ENCODE measurements at places on chromosomes 2 and 18.

DNA sequence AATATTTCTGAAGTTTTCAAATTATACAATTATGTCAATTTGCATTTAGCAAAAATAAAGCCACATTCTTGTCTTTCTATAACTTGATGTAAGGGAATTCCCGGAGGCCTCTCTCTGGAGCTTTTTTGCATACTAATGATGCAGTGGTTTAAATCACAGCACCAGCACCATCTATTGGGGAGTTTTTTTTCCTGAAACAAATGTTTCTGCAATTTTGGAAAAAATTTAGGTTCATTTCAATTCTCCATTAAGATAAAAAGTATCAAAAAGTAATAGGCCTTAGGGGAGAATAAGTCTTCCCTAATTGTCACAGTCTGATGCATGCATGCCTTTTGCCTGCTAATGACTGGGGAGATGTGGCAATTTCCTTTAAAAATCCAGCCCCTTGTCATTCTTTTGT, 13.5 kb downstream of the CBLN2 start:
- DNase-seq = no peak

GRCh38 chr2:26702025-26702424, 9.5 kb downstream of the KCNK3 start:
- DNase-seq = no peak

GRCh38 chr2:67384123-67384822, 12.9 kb upstream of the ETAA1 start:
- DNase-seq = no peak

- DNase-seq = no peak
These were observed 228.7 kb downstream of the HAUS1 start for GRCh38 chr18:46332921-46333341.

GRCh38 chr2:9403924-9404323, 19.4 kb downstream of the ITGB1BP1 start:
- no peak for DNase-seq

- DNase-seq = no peak
These were observed 3.8 kb downstream of the C2orf92 start for GRCh38 chr2:97673182-97673914.

- no peak for DNase-seq
These were observed 108.4 kb downstream of the CAMKMT start for GRCh38 chr2:44470151-44470550.

- DNase-seq = no peak
These were observed 58.0 kb downstream of the FAM168B start for GRCh38 chr2:131035112-131035825.

GRCh38 chr2:134275058-134275862, 21.4 kb downstream of the MGAT5 start:
- no peak for DNase-seq

DNA sequence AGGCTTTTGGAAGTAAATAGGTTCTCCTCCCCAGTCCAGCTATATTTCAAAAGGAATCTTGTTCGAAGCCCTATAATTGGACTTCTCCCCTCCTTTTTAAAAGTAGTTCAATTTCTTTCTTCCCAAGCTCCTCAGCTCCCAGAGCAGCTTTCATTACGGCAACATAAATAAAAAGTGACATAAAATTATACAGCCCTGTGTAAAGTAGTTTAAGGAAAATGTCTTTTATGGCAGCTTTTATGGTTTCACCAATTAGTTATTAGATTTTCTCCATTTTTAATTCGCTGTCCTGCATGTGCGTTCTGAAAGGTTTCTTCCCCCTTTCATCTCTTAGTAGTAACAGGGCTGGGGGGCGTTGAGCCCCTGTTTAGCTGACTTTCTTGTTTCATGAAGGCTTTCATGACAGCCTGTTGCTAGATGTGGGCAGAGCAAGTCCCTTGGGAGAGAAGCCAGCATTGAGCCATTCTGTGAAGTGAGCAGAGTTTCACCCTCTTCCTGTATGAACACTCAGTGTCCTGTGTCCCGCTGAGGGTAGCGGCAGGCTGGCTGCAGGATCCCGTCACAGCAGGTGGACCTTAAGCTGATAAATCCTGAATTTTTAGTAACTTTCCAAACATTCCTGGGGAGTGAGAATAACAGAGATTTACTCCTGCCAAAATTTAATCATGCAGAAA, 229.7 kb upstream of the SPRED2 start:
- no peak for DNase-seq

DNA sequence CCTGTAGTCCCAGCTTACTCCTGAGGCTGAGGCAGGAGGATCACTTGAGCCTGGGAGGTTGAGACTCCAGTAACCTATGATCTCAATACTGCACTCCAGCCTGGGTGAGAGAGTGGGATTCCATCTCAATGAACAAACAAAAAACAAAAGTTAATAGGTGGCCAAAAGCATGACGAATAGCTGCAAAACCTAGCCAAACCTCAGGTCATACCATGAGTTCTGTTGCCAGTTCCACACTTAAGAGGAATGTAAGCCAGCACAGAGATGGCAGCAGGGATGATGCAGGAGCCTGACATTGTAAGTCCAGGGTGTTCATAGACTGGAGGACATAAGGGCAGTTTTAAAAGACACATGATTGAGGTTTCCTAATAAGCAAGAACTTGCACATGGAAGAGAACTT, 55.3 kb upstream of the RMDN2 start:
- DNase-seq = no peak

DNA sequence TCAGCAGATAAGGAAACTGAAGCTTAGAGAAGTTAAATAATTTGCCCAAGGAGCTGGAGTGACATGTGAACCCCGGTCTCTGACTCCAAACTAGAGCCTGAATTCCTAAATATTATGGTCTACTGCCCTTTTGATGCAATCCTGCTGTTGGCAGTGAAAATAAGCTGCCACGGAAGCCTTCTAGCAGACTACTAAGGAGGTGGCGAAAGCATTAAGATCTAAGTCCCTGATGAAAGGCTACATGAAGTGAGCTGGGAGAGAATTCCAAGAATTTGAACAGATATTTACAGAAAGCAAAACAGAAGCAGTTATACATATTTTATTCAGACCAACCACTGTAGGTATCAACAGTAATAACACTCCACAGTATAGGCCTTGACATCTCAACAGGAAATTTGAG, 28.1 kb downstream of the TRMT61B start:
- DNase-seq = no peak
